ENCODE measurements at places on chromosomes 2 and 18. TPM values are rescaled to one million over a fixed set of nuclear protein-coding genes. Genes with fewer than 3 reads are reported as not detected.
A peak's percentile ranks its signal among the peaks of the same experiment; 100 is the strongest.

DNA sequence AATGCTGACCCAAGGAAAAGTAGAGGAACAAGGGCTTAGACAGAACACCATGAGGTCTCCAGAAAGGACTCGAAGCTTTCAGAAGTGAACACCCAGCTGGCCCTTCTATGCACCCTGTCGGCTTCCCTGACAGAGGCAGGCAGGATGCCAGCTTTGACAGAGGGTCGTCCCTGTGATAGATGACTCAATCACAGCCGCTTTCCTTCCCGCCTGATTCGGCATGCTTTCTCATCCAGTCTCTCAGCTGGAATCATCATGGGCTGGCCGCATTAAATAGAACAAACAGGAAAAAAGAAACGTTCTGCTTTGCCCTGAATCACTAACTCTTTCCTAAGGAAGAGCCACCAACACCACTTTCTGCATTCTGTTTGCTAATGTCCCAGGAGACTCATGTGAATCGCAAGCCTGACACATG lies 140.3 kb upstream of the RAB12 start:
- no peaks in the 10 kb centered on the region for H3K36me3 ChIP-seq
- DNase-seq, result no peak
- H3K4me1 ChIP-seq, result no peaks in the 10 kb centered on the region
- H3K27ac ChIP-seq, result no peak overlapping the region
- H3K4me3 ChIP-seq, result no peak overlapping the region

GRCh38 chr2:224976629-224977525 lies 65.4 kb downstream of the DOCK10 start:
- no peak overlapping the region for H3K27ac ChIP-seq
- no peaks in the 10 kb centered on the region for H3K27me3 ChIP-seq
- H3K36me3 ChIP-seq, result no peaks in the 10 kb centered on the region
- H3K4me3 ChIP-seq, result no peak overlapping the region
- H3K4me1 ChIP-seq, result peaks cover 19% of the 10 kb centered on the region

HMSD gene
- not detected for total RNA-seq

GRCh38 chr2:11377928-11378545 lies 33.6 kb upstream of the ROCK2 start:
- DNase-seq, result peak; percentile 60
- no peaks in the 10 kb centered on the region for H3K36me3 ChIP-seq
- no peaks in the 10 kb centered on the region for H3K27me3 ChIP-seq

GRCh38 chr2:118675531-118675930 lies 171.9 kb downstream of the EN1 start:
- DNase-seq, result no peak
- no peaks in the 10 kb centered on the region for H3K27me3 ChIP-seq
- H3K4me3 ChIP-seq, result no peak overlapping the region
- no peaks in the 10 kb centered on the region for H3K36me3 ChIP-seq
- no peak overlapping the region for H3K27ac ChIP-seq

DNA sequence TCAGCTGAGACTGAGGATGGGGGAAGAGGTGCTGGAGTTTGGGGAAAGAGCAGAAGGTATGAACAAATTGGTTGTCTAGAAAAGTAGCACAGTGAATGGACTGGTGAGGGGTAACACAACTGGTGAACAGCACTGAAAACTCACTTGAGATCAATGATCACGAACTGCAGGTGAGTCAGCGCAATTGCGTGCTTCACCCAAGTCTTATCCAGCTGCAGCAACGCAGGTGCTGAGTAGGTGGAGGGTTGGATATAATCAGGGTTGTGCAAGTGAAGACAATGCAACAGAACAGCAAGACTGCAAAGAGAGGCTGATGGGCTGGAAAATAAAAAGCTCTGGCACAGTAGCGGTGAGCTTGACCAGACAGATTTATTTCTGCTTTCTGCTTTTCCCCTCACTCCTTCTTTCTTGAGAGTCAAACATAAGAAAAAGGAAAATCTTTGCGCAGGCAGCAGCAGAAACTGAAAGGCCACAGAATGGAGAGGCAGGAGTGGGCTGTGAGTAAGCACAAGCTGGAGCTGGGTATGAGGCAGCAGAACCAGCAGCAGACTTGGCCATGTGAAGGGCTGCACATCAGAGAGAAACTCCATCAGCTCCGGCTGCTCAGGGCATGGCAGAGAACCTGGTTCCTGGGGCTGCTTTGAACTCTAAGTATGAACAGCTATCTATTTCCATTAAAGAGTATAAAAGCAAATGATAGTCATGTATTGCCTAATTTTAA lies 99.4 kb upstream of the ARL5A start:
- no peak overlapping the region for H3K4me3 ChIP-seq
- no peak overlapping the region for H3K27ac ChIP-seq
- no peaks in the 10 kb centered on the region for H3K36me3 ChIP-seq
- no peaks in the 10 kb centered on the region for H3K4me1 ChIP-seq
- H3K27me3 ChIP-seq, result no peaks in the 10 kb centered on the region

GRCh38 chr2:162731917-162732804 lies 106.4 kb downstream of the KCNH7 start:
- no peak overlapping the region for H3K4me3 ChIP-seq
- no peak for DNase-seq
- H3K27me3 ChIP-seq, result no peaks in the 10 kb centered on the region

DNA sequence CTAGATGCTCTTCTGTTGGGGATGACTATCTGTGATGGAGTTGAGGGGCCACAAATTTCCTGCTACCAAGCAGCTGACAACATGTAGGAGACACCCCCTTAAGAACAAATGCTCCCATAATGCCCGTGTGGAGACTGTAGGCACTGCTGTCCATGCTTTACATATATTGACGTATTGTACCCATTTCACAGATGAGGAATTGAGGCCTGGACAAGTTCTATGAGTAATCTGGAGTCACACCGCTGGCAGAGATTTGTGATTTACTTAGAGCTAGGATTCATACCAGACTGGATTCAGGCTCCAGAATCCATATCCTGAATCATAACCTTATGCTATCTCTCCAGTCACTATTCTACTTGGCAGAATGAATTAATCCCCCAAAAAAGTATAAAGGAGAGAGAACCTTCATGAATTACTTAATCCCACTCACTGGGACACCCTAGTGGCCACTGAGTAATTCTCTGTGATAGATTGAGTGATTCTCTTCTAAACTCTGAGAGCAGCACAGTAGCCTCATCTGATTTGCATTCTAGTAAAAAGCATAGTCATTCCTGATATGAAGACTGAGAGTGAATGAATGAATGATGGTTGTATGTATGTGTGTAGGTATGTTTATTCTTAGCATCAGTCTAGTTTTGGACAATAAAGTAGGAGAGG lies 460.7 kb upstream of the MEIS1 start:
- peaks cover 2% of the 10 kb centered on the region for H3K27me3 ChIP-seq
- H3K4me3 ChIP-seq, result no peak overlapping the region
- no peak overlapping the region for H3K27ac ChIP-seq
- no peak for DNase-seq
- H3K36me3 ChIP-seq, result no peaks in the 10 kb centered on the region
- H3K4me1 ChIP-seq, result no peaks in the 10 kb centered on the region

- peaks cover 15% of the 10 kb centered on the region for H3K4me1 ChIP-seq
- H3K27ac ChIP-seq, result no peak overlapping the region
- no peak overlapping the region for H3K4me3 ChIP-seq
- H3K27me3 ChIP-seq, result no peaks in the 10 kb centered on the region
- no peak for DNase-seq
- H3K36me3 ChIP-seq, result peaks cover 6% of the 10 kb centered on the region
These were observed 43.1 kb upstream of the SELENOI start for GRCh38 chr2:26302846-26303245.

CROCC2 gene
- not detected for total RNA-seq

FAM161A gene
- 7.4 TPM for total RNA-seq

PLB1 gene
- total RNA-seq, result 0.25 TPM

- no peak for DNase-seq
- no peak overlapping the region for H3K27ac ChIP-seq
- no peaks in the 10 kb centered on the region for H3K4me1 ChIP-seq
- H3K27me3 ChIP-seq, result peaks cover 3% of the 10 kb centered on the region
- H3K36me3 ChIP-seq, result no peaks in the 10 kb centered on the region
These were observed 47.3 kb upstream of the SERPINE2 start for GRCh38 chr2:224086226-224086914.

DNA sequence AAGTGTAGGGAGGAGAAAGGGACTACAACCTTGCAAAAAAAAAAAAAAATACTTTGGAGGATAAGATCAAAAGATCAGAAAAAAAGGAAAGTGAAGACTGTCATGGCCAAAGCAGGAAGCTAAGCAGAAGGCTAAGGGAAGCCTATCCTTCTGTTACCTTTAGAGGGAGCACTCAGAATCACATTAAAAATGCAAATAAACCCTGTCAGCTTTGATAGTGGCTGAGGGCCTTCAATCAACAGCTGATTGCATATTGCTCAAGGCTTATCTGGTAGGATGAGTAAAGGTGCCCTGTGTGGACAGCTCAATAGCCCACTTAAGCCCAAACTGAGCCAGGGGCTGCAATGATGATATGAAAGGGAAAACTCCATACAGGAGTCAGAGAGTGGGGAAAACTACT lies 1021.2 kb downstream of the LRP1B start:
- no peaks in the 10 kb centered on the region for H3K36me3 ChIP-seq
- no peak for DNase-seq
- no peaks in the 10 kb centered on the region for H3K4me1 ChIP-seq

PECR gene
- total RNA-seq, result 16.5 TPM

DNA sequence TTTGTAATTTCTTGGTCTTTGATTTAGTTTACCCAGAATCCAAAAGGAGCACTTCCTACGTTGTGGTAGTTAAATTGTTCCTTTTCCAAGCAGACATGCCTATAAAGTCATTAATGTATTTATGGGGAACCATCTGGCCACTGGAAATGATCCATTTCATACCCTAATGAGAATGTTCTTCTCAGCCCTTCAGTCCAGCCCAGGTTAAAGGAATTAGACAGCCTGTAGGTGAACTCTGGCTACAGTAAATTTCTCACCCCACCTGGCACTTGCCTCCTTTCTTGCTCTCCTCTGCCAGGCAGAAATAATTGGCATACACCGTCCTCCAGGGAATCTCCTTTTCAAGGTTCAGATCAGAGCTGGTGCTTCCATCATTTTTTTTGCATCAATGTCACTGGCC lies 121.1 kb downstream of the SETBP1 start:
- peaks cover 47% of the 10 kb centered on the region for H3K4me1 ChIP-seq
- no peaks in the 10 kb centered on the region for H3K27me3 ChIP-seq
- no peaks in the 10 kb centered on the region for H3K36me3 ChIP-seq
- H3K27ac ChIP-seq, result no peak overlapping the region

DNA sequence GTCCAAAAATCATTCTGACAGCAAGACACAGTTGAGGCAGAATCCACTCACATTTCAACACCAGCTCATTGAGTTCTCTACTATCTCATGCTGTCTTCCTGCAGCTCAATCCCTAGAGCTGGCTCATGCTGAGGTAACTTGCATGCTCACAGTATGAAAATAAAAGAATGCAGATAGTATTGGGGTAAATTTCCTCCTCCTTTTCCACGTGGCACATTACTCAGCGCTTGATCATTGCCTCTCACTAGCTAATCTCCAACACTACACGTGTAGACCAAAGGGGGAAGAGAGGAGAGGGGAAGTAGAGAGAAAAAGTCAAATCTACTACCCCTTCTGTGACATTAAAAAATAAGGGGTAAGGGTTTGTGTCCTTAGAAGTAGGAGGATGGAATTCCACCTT lies 300.6 kb downstream of the AFF3 start:
- no peak overlapping the region for H3K4me3 ChIP-seq
- H3K36me3 ChIP-seq, result peaks cover 58% of the 10 kb centered on the region
- H3K27ac ChIP-seq, result no peak overlapping the region
- no peaks in the 10 kb centered on the region for H3K27me3 ChIP-seq
- DNase-seq, result no peak

- H3K36me3 ChIP-seq, result no peaks in the 10 kb centered on the region
- no peaks in the 10 kb centered on the region for H3K4me1 ChIP-seq
- no peak overlapping the region for H3K4me3 ChIP-seq
- H3K27me3 ChIP-seq, result no peaks in the 10 kb centered on the region
- no peak for DNase-seq
These were observed 54.3 kb upstream of the RGPD4 start for GRCh38 chr2:107772353-107772752.

DNA sequence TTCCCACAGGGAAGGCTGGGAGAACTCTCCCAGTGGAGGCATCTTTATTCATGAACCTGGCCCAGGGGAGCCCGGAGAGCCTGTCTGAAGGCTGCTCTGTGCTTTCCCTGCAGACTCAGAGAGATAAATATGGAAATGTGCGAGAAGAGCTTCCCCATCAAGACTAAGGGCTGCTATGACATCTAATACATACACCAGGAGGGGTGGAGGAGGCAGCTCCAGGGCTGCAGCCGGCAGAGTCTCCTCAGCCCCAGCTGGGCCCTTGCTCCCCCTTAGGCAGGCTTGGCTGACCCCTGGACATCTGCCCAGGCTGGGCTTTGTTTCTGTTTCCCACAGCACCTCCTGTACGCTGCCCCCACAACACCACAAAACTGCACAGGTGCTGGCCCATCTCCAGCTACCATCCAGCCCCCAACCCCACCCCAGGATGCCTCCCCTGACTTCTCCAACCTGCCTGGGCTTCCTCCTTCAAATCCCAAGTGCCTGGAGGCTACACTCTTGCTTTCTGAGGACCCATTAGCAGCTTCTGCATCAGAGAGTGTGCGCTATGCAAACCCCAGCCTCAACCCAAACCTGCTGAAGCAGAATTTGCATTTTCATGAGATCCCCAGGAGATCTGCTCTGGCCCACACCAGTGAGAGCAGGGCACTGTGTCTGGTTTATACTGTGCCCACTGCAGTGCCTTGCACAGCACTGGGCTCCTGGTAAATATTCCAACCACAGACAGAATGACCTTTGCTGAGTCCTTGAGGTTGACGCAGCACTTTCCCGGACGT lies 96.8 kb downstream of the VSNL1 start:
- no peaks in the 10 kb centered on the region for H3K27me3 ChIP-seq
- no peaks in the 10 kb centered on the region for H3K4me1 ChIP-seq
- DNase-seq, result no peak
- no peak overlapping the region for H3K27ac ChIP-seq
- no peak overlapping the region for H3K4me3 ChIP-seq

DNA sequence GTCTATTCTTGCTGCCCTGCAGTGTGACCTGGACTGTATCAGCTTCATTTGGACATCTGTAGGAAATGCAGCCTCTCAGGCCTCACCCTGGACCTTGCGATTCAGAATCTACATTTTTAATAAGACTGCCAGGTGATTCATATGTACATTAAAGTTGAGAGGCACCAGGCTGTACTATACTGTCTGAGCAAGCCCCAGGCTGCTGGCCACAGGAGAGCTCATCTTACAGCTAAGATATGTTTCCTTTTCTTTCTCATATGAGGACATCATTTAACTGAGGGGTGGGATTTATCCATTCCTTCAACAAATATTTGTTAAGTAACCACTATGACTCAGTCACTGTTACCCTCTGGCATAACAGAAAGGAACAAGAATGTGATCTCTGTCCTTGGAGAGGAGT lies 78.2 kb upstream of the GCFC2 start:
- no peak overlapping the region for H3K27ac ChIP-seq
- H3K4me1 ChIP-seq, result no peaks in the 10 kb centered on the region
- H3K36me3 ChIP-seq, result no peaks in the 10 kb centered on the region
- peaks cover 3% of the 10 kb centered on the region for H3K27me3 ChIP-seq

DCDC2C gene
- total RNA-seq, result not detected

Measured in B cell (primary cell).